HAP-1 (cell line): ENCODE measurements at places on chromosomes 11 and 22.

GRCh38 chr11:44805596-44805995, 78.8 kb downstream of the TSPAN18 start:
- DNase-seq = no peak

DNA sequence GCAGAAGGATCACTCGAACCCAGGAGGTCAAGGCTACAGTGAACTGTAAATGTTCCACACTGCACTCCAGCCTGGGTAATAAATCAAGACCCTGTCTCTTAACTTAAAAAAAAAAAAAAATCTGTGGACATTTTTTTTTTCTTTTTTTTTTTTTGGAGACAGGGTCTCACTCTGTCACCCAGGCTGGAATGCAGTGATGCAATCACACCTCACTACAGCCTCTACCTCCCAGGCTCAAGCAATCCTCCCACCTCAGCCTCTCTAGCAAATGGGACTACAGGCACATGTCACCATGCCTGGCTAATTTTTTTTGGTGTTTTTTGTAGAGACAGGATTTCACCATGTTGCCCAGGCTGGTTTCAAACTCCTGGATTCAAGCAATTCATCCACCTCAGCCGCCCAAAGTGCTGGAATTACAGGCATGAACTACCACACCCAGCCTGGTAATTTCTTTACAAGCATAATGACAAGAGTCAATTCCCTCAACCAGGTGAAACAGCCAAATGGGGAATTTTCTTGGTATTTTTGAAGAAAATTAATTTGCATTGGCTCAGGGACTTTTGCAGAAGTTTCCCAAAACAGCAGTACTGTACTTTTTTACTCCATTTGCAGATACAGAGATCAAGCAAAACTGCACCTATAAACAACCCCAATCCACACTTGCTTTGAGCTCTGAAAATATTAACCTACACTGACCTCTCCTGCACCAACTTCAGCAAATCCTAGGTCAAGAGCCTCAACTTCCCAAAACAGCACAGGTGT, 44.0 kb downstream of the MRTFA start:
- no peak for DNase-seq

- no peak for DNase-seq
These were observed 101.8 kb downstream of the USP35 start for GRCh38 chr11:78290293-78291176.

DNA sequence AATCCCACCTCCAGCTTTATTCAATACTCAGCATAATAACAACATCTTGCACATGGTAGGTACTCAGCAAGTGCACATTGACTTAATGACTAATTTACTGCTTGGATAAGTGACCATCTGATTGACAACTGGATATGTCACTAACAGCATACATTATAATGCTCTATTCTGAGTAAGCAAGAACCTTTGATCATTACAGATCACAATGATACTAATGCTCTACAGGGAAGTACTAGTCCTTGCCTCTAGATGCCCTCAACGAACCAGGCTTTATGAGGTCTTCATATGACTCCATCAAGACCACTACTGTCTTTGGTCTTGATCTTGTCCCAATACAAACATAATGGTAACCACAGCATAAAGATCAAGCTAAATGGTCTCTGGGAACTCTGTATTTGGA, 167.6 kb upstream of the MTMR2 start:
- no peak for DNase-seq

DNA sequence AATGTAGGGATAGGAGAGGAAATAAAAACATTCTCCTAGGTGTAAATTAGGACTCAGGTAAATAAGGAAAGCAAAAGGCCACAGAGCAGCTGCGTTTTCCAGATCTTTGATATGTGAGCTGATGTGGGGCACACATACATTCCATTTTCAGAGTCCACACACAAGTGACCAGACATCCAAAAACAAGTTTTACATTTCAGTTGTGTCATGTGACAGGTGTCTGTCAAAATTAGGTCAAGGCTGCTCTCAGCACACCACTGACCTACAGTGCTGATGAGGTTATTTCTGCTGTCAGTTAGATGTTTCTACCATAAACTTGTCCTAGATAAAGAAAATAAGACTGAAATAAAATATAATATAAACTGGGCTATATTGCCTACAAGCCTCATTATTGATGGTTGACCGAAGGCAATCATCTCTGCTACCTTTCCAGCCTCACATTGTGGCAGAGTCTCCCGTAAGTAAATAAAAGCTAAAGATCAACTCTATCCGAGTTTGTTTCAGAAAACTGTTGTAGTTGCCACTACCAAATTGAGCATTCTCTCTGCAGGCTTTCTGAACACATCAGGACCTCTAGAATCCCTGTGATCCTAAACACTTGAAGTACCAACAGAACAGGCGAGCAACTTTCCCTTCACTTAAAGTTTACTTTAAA, 7.9 kb downstream of the ARHGAP20 start:
- DNase-seq = no peak

DNA sequence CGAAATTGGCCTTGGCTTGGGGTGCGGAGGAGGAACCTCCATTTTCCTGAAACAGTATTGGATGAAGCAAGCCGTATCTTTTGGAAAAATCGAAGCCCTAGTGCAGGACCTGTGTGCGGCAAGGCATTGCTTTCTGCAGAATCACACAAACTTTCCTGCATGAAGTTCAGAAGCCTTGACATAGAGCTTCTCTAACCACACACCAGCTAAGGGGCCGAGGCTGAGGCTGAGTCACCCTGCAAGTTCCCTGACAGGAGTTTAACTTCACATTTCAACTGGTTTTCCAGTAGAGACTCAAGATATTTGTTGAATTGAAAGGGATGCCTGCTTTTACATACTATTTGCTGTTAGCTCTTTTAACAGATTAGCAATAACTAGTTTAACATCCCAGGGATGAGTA, 67.8 kb downstream of the TCF20 start:
- DNase-seq = no peak

DNA sequence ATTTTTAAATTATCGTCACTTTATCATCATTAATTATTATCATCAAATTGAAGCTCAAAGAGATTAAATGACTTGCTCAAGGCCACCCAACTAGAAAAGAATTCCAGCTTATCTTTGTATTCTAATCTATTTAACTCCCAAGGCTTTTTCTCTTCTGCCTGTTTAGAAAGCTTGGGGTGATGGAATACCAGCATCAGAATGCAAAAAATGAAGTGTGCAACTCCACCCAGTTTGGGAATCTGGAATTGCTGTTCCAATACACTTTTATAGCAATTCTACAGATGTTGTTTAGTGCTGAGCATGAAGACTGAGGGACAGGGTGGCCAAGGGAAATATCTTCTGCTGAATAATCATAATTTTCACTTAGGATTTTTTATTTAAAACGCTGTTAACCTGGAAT, 97.2 kb upstream of the FIBIN start:
- no peak for DNase-seq

DNA sequence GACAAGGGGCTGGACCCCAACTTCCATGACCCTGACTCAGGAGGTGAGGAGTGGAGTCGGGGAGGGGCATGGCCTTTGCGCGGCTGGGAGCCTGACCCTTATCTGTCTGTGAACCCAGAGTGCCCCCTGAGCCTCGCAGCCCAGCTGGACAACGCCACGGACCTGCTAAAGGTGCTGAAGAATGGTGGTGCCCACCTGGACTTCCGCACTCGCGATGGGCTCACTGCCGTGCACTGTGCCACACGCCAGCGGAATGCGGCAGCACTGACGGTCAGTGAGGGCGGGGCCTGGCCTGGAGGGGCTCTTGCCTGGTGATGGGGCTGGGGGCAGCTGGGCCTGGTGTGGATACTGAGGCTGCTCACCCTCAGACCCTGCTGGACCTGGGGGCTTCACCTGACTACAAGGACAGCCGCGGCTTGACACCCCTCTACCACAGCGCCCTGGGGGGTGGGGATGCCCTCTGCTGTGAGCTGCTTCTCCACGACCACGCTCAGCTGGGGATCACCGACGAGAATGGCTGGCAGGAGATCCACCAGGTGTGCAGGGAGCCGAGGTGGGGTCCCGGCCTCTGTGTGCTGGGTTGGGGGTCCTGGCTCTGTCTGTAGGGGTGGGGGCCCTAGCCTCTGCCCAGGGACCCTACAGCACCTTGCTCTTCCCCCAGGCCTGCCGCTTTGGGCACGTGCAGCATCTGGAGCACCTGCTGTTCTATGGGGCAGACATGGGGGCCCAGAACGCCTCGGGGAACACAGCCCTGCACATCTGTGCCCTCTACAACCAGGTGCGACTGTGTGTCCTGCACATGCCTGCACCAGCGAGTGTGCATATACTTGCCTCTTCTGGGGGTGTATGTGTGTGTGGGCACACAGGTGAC, 6.3 kb downstream of the SHANK3 start:
- DNase-seq = no peak

DNA sequence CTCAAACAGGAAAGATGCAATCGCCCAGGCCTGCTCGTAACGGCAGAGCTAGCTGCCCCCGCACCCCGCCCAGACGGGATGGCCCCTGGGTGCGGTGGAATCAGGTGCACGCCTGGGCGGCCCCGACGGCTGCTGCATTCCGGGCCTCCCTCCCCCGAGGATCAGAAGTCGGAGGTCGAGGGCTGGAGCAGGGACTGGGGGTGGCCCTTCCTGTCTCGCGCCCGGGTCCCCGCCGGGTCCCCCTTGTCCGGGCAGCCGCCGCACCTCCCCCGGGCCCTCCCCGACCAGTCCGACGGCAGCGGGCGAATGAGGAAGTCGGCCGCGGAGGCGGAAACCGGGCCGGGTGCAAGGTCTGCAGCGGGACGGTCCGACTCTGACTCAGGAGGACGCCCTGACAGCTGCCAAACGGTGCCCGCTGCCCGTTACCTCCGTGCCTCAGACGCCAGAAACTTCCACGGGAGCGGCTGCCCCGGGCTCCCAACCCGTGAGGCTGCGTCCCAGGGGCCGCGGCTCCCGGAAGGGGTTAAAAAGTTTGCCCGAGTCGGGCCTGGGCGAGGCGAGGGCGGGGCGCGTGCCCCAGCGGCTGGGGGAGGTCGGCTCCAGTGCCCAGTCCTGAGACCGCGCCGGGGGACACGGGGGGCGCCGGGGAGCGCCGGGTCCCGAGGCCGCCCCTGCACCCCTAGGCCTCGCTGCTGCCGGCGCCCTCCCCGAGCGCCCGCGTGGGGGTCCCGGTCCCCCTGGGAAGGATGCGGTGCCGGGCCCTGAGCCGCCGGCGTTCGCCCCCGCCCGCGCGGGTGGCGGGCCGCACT, 663 bp downstream of the MYH9 start:
- peak; percentile 56 for DNase-seq

GRCh38 chr11:35139722-35140282, 831 bp downstream of the CD44 start:
- DNase-seq = no peak

DNA sequence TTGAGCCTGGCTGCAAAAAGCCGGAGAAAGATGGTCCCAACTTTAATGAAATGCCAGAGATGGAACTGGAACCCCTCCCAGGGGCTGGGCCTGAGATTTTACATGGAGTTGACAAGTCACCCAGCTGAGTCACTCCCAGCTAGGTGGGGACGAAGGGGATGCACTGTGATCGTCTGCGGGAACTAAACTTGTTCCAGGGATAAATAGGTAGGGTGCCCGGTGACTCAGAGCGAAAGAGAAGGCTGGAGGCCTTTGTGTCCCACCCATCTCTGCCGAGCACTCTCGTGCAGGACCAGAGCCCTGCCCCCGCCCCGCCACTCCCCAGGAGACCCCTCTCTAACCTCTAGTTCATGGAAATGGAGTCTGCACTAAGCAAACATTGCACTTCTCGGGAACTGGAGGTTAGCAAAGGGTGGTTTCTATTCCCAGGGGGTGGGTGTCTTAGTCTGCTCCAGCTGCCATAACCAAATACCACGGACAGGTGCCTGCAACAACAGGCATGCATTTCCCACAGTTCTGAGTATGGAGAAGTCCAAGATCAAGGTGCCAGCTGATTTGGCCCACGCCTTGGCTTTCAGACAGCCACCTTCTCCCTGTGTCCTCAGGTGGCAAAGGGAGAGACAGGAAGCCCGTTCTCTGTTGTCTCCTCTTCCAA, 60.7 kb upstream of the FADD start:
- peak; percentile 68 for DNase-seq

- no peak for DNase-seq
These were observed 29.2 kb downstream of the RNF169 start for GRCh38 chr11:74777877-74778276.

DNA sequence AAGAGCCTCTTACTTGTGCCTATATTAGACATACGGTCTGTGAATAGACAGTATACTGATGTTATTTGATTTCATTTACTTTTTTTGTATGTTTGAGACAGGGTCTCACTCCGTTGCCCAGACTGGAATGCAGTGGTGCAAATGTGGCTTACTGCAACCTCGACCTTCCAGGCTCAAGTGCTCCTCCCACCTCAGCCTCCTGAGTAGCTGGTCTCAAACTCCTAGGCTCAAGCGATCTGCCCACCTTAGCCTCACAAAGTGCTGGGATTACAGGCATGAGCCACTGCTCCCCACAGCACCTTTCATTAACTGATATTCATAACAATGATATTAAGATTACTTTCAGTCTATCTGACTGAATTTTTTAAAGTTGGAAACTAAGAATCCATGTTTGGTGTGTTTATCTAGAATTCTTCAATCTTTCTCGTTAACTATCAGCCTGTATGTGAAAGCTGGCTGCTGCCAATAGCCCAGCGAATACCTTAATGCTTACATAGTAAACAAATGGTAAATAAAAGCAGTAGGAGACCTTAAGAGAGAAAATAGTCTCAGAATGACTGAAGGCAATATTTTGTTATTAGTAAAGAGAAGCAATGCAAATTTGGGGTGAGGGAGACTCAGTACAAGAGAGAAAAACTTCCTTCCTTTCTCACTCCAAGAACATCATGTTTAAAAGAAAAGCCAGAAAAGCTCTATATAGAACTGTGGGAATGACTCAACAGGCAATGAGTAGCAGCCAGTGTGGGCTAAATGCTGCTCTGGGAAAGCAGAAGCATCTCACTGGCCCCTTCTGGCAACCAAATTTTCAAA, 101.9 kb downstream of the MRTFA start:
- no peak for DNase-seq

- DNase-seq = no peak
These were observed 2191.2 kb downstream of the LRRC4C start for GRCh38 chr11:39268176-39268690.

- DNase-seq = no peak
These were observed 103.2 kb upstream of the ANO3 start for GRCh38 chr11:26228778-26229177.

DNA sequence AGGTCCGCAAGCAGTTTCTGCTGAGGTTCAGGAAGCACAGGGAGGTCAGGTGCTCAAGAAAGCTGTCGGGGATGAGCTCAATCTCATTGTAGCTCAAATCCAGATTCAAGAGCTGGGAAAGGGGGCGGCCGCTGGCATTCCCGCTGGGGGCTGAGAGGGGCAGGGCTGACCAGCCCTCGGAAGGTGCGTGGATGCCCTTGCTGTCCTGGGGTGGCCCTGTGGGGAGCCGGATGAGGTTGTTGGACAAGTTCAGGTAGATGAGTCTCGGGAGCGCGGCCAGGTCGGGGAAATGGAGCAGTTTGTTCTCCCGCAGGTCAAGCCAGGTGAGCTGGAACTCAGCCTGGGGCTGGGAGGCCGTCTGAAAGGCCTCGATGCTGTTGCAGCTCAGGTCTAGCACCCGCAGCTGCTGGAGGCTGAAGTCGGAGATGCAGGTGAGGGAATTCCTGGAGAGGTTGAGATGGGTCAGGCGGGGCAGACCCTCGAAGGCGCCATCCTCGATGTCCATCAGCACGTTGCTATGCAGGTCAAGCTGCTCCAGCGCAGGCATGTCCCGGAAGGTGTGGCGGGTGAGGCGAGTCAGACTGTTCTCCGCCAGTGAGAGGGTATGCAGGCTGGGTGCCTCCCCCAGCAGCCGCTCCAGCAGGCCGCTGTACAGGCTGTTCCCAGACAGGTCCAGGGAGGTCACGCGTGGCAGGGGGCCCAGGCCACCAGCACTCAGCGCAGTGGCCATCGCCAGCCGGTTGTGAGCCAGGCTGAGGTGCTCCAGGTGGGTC, 9.8 kb downstream of the LRRC32 start:
- DNase-seq = no peak

- peak; percentile 52 for DNase-seq
These were observed 62.2 kb downstream of the BCR start for GRCh38 chr22:23242473-23243001.
